ENCODE measurements at places on chromosomes 12 and 14. TPM values are rescaled to one million over a fixed set of nuclear protein-coding genes. Genes with fewer than 3 reads are reported as not detected.

GRCh38 chr14:58547649-58548048 is 90.1 kb upstream of the DACT1 start:
- no peak for DNase-seq

- no peak for DNase-seq
These were observed 2.0 kb upstream of the PCED1B start for GRCh38 chr12:47077206-47078085.

Gene RNASE3
- total RNA-seq = 1.4 TPM

Gene TRMT61A
- 9.5 TPM for total RNA-seq

Gene KRT71
- not detected for total RNA-seq

Gene LRIG3
- total RNA-seq = 34.2 TPM

Gene PROX2
- total RNA-seq = 0.41 TPM

GRCh38 chr14:31275731-31276130 is 68.1 kb upstream of the HECTD1 start:
- no peak for DNase-seq

DNA sequence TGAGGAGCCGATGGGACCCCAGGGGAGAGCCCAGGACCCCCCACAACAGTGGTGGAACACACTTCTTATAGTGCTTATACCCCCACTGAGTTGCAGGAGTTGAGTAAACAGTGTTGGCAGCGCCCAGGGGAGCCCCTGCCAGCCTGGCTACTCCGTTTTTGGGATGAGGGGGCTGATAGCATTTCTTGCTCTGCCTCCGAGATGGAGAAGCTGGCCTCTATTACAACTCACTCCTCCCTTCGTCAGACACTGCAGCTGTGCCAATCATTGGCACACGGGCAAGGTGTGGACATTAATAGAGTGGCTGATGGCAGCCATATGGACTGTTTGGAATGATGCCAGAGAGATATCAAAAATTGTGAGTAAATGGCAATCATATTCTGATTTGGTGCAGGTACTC is 94.9 kb upstream of the TMPO start:
- no peak for DNase-seq

GRCh38 chr12:54126029-54126695 is 62.6 kb downstream of the SMUG1 start:
- DNase-seq = peak; percentile 67

DNA sequence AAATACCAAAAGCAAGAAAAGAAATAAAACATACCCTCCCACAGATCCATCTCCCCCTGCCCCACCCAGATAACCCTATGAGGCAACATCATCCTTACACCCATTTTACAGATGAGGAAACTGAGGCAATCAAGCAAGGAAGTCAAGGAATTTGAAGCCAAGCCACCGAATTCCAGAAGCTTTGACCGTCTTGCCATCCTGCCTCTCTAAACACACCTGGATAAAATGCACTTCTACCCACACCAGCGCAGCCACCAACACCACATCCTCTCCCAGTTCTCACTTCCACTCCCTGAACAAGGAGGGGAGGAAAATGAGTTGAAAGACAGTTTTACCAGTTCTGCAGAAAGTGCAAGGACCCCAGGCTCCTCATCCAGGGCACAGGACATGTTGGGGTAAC is 13.6 kb downstream of the CMKLR1 start:
- DNase-seq = peak; percentile 51

DNA sequence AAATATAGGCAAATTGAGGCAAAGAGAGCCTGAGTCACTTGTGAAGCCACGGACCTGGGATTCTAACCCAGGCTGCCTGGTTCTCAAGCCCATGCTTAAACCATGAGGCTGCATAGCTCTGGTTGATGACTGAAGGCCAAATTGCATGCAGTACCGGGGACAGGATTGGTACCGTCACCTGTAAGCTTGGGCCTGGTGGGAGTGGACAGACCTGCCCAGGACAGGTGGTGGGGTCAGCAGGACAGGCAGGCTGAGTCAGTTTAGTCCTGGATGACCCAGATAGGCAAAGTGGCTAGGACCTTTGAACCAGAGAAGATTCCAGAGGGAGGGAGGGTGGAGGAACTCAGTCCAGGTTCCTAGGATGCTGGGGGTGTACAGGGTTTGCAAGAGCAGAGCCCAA is 25.8 kb downstream of the RIN3 start:
- DNase-seq = no peak

DNA sequence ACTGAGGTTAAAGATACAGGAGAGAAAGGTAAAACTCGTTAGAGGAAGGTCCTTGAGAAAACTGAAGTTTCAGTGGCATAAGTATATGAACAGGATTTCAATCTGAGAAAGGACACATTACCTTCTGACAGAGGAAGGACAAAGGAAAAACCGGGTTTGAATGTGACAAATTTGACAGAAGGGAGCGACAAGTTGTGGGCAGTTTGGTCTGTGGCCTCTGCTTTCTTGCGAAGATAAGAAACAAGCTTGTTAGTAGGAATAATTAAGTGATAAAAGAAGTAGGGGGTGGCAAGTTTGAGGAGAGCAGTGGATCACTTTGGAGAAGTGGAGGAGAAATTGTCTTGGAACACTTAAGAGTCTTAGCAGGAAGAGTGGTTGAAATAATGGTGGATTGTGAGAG is 5.1 kb downstream of the MON2 start:
- no peak for DNase-seq

DNA sequence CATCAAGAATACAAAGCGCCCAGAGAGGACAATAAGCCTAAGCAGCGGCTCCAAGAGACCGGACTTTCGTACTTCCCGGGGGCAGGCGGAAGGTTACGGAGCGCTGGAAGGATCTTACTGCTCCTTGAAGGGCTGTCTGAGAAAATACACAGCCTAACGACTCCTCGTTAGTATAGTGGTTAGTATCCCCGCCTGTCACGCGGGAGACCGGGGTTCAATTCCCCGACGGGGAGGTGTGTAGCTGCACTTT is 12.1 kb upstream of the TMPO start:
- peak; percentile 93 for DNase-seq

GRCh38 chr14:25049093-25049567 is 817 bp downstream of the STXBP6 start:
- DNase-seq = no peak

- DNase-seq = no peak
These were observed 706 bp downstream of the PRMT5 start for GRCh38 chr14:22928237-22929103.

Gene DEGS2
- 1.4 TPM for total RNA-seq

Gene TOMM20L
- total RNA-seq = 0.95 TPM

- no peak for DNase-seq
These were observed 14.3 kb downstream of the NECAP1 start for GRCh38 chr12:8096281-8096915.

Gene OVCH1
- total RNA-seq = 3.2 TPM

Gene DHRS2
- total RNA-seq = 13.7 TPM

Gene GZMB
- 16.2 TPM for total RNA-seq

Gene SOX5
- 9.8 TPM for total RNA-seq

Gene SDS
- total RNA-seq = 0.61 TPM

DNA sequence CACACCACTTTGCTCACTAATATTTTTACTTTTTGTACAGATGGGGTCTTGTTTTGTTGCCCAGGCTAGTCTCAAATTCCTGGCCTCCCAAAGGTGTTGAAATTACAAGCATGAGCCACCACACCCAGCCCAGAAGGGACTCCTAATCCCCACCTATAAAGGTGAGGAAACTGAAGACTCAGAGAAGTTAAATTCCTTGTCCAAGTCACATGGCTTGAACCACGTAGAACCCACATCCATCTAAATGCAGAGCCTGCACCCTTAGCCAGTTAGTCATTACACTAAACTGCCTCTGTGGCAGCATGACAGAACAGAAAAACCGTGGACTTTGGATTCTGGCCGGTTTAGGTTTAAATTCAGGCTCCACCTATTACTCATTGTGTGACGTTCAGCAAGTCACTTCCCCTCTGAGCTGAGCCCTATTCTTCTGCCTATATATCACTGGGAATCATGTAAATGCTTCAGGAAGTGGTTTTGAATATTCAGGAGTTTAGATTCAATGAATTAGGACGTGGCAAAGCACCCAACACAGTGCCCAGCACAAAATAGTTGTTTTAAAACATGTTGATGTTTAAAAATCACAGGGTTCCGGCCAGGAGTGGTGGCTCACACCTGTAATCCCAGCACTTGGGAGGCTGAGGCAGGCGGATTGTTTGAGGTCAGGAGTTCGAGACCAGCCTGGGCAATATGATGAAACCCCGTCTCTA is 3.0 kb upstream of the CORO1C start:
- no peak for DNase-seq

DNA sequence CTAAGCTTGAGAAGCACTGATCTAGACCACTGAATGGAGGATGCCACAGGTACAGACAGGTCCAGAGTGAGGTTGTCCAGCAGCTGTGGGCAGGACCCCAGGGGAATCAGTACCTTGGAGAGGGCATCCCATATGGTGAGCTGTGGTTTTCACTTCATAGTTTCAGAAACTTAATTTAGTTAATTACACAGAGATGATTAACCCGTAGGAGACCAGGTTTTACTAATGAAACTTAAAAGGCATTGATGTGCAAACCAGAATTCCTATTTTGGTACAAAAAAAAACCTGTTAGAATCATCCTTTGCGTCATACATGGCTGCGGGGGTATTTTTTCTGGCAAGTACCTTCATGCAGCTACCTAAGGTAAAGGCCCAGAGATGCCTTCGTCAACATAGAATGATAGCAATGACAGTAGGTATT is 159.3 kb downstream of the DACT1 start:
- no peak for DNase-seq

- no peak for DNase-seq
These were observed 161.1 kb upstream of the NOS1 start for GRCh38 chr12:117522559-117522958.

DNA sequence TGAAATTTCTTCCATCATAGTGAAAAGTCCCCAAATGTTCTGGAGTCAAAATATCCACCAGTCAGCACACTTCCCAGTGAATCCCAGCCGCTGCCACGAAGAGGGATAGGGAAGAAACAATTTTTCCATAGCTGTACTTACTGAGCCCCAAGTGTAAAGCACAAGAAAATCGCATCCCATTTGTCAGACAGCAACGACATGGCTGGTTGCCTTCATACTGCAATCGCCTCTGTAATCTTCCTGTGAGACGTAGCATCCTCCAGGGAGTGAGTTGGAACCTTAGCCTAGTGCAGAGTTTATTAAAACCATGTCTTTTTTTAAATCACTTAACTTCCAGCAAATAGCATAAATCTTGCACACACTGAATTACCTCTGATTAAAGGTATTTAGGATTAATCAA is 56.8 kb downstream of the GNG2 start:
- DNase-seq = no peak

- DNase-seq = no peak
These were observed 106.0 kb downstream of the RMST start for GRCh38 chr12:97568336-97569180.

GRCh38 chr14:58428118-58428683 is 682 bp downstream of the KIAA0586 start:
- no peak for DNase-seq

Gene ENDOU
- not detected for total RNA-seq

GRCh38 chr12:116654226-116654743 is 83.6 kb downstream of the SPRING1 start:
- DNase-seq = no peak

DNA sequence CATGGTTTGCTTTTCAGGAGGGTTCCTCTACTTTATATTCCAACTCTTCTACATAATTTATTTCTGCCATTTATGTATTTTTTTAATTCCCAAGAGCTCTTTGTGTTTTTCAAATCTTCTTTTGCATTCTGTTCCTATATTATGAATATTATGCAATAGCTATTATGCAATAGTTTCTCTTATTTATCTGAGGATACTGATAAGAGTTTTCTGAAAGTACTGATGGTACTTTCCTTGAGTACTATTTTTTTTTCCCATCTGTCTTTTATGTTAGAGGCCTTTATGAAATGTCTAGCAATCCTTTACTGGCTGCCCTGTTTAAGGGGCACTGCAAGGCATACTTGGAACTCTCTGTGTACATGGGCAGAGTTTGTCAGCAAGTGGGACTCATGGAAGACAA is 93.4 kb downstream of the SLC41A2 start:
- no peak for DNase-seq

DNA sequence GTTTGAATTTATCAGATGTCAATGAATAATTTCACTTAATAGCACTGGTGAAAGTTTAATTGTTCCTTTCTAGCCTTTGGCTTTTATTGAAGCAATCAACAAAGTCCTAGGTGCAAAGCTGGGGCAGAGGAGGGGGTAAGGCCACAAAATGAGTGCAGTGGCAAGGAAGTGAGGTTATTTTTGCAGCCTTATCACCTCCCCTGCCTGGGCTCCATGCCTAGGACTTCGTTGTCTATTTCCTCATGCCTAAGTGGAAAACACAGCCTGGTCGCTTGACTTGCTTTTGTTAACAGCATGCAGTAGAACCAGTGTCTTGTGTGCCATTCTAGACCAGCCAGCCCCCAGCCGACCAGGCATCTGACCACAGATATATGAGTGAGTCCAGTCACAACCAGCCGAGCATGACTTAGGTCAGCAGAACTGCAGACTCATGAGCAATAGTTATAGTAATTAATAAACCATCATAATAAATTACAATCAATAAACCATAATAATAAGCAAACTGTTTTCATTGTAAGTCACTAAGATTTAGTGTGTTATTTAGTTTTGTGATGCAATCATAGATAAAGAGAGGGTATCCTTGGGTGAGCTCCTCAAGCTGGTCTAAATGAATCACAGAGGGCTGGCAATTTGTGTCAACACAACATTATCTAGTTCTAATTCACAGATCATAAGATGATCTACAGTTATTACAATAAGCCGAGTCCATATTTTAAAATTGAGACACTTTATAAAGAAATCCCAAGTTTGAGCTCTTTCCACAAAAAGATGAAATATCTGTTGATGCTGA is 156.8 kb downstream of the GLT1D1 start:
- no peak for DNase-seq

Gene TSHR
- total RNA-seq = 3.1 TPM

GRCh38 chr12:121803861-121804416 is at the start of gene SETD1B:
TSS of gene SETD1B (plus strand) at chr12:121804009. CDS start at chr12:121804738, 729 bp downstream.
- peak; percentile 91 for DNase-seq

Gene CABP1
- not detected for total RNA-seq

GRCh38 chr12:95884998-95885397 is 26.2 kb downstream of the SNRPF start:
- no peak for DNase-seq

- peak; percentile 32 for DNase-seq
These were observed 39.7 kb upstream of the BDKRB2 start for GRCh38 chr14:96164861-96165490.

- no peak for DNase-seq
These were observed 220.8 kb upstream of the ABCD2 start for GRCh38 chr12:39840422-39840821.

DNA sequence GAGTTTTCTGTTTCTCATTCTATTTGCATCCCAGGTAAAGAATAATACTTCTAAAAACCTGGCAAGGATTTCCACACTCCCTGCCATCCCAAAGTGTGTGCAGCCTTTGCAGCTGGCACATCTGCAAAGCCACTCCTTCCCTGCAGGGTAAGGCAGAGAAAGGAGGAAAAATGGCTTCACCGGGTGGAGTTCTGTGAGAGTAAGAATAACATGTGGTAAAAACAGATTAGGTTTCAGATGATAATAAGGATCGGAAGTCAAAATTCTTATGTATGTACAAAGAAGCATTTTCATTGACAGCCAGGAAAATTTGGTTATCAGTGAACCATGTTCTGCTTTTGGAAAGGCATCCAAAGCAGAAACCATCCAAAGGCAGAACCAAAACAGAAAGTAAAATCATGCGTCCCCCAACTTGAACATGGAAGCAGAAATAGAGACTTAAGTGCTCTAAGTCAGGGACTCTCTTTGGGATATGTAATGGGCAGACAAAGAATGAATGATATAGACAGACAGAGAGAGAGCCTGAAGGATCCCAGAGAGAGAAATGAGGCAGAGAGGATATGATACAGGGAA is 192.6 kb upstream of the CCDC196 start:
- no peak for DNase-seq

Gene CMA1
- total RNA-seq = not detected
